Stimulated activated CD4-positive, alpha-beta T cell treated with anti-CD3 and anti-CD28 coated beads, TNF-alpha, amount 100 ng/mL, for 1 hour (primary cell): ENCODE measurements at places on chromosomes 12 and 14.

- DNase-seq: no peak
These were observed 1137.1 kb downstream of the FSCB start for GRCh38 chr14:43369710-43370564.

DNA sequence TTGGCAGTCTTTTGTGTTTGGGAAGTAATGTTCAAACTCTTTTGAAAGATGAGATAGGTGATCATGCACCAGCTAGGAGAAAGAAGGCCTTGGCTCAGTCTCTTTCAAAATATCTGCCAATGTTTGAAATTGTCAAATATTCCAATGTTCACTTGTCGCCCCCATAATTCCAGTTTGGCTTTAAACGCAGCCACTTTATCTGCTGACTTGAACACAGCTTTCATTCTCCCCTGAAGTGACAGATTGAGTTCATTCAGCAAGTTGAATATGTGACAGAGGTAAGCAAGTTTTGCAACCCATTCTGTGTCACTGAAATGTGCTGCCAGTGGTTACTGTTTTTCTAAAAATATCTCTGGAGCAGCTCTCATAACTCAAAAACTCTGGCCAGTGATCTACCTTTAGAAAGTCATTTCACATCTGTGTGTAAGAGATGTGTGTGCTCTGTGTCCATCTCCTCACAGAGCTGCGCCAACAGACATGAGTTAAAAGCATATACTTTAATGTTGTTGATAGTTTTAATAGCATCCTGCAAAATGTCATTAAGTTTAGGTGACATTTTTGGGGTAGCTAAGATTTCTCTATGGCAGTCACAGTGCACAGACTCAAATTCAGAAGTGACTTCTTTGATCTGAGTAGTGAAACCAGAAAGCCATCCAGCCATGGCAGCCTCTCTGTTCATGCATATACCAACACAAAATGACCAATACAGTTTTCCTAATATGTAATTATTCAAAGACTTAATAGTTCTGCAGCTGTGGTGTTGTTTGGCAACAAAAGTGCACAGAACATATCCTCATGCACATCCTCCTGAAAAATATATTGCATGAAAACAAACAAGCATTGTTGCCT, 614.3 kb upstream of the MIS18BP1 start:
- DNase-seq: no peak

GRCh38 chr12:26122061-26122680, 2.7 kb downstream of the BHLHE41 start:
- DNase-seq: no peak

DNA sequence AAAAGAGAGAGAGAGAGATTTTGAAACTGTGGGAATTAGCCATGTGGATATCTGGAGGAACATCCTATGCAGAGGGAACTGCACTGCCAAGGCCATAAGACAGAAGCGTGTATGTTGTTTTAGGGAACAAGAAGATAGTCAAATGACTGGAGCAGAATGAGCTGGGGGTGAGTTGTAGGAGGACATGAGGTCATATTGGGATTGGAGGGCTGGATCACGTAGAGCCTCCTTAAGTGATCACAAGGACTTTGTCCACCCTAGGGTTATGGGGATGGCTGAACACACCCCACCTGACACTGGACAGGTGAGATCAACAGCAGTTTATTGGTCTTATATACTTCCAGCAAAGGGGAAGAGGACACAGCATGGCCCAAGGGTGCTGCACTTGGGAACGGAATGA, 8.2 kb upstream of the CGRRF1 start:
- no peak for DNase-seq
